Esophagus squamous epithelium (tissue), 5 donors: ENCODE measurements at places on chromosomes 4 and X.

DNA sequence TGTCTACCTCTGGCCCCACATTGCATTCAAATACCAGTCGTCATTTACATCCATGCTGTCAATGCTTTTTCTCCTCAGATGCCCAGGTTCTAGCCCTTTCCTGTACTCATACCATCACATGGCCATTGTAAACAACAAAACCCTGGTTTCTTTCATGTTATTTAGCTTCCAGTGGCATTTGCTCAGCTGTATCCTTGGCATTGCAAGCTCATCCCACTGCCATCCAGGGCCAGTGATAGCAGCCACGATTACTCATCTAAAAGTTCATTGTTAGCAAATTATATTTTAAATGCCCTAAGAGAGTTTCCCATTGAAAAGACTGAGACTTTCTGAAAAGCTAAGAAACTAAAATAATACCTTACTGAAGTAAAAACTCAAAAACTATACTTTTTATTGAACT, 34.0 kb downstream of the VEGFC start:
- DNase-seq: no peak

- no peak for DNase-seq
Measured at GRCh38 chrX:75603833-75604232, 81.0 kb upstream of the ZDHHC15 start.

DNA sequence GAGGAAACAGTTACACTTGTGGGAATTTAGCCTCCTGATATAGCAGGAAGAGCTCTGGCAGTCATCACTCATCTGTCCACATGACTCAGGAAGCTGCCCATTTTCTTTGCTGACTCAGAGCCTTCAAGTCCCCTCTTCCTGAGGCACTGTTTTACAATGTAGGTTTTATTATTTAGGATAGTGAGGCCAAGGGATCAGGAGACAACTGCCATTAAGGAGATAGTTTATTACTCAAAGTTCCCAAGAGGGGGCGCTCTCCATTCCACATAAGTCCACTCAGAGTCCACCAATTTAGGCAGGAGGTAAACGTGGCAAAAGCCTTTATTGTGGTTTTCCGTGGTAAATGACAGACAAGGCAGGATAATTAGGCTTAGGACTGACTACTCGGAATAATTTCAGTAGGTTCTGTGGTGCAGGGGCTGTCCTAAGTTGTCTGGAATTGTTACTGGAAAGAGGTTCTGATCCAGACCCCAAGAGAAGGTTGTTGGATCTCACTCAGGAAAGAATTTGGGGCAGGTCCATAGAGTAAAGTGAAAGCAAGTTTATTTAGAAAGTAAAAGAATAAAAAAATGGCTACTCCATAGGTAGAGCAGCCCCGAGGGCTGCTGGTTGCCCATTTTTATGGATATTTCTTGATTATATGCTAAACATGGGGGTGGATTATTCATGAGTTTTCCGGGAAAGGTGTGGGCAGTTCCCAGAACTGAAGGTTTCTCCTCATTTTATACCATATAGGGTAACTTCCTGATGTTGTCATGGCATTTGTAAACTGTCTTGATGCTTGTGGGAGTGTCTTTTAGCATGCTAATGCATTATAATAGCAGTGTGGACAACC, 96.0 kb upstream of the RAB40AL start:
- no peak for DNase-seq

GRCh38 chr4:82398263-82398662, 24.5 kb upstream of the HNRNPD start:
- no peak for DNase-seq

GRCh38 chrX:131746491-131746968, 202.7 kb downstream of the OR13H1 start:
- DNase-seq: peak; percentile 23

DNA sequence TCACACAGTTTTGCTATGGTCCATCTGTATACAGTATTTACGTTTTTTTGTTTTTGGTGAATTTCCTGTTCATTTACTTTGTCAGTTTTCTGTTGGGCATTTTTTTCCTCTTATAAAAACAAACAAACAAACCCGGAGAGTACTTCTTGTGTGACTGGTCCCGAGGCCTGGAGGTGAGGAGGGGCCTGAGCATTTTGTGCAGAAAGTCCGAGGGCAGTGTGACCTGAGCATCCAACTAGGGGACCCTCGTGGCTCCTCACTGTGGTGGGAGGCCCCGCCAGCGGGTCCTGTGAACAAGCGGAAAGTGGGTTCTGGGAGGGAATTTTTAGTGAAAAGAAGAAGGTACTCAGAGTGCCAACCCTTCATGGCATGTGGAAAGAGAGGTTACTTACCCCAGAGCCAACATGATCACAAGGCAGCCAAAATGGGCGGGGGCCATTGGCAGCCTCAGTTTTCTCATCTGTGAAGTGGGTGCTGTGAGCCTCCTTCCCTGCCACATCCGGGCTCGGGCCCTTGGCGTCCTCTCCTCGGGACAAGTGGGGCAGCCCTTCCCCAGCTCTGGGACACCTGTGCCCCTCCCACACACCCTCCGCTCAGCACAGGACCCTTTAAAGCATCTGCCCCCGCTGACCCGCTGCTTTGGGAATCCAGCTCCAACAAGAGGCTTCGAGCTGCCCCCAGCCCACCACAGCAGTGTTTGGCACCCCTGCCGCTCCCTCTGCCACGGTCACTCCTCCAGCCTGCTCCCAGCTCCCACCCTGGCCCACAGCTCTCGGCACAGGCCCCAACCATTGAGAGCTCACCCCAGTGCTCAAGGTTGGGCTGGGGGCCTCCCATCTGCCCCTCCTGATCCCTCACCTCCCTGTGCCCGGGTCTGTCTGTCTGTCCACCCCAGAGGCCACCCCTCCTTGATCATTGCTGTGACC, 22.8 kb upstream of the GPR78 start:
- no peak for DNase-seq

DNA sequence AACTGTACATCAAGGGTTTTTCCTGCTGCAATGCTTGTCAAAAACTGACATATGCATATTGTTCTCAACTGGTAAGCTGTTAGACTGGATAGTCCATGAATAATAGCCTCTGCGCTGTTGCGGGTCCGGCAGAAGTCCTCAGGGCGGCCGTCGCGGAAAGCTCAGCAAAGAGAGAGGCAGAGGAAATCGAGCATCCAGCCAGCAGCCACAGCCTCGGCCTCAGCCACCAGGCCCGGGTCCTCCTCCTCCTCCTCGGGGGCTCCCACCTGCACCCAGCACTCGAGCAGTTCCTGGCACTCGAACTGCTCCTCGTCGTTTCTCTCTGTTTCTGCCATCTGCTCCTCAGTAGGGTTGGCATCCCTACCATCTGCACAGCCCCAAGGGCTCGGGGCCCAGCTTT, 53.7 kb downstream of the UPRT start:
- DNase-seq: no peak

- DNase-seq: no peak
Measured at GRCh38 chrX:80807606-80807991, 2.1 kb downstream of the BRWD3 start.

- DNase-seq: no peak
Measured at GRCh38 chr4:144648042-144648441, 2.1 kb downstream of the HHIP start.

- DNase-seq: no peak
Measured at GRCh38 chrX:11541510-11541909, 124.2 kb downstream of the ARHGAP6 start.

DNA sequence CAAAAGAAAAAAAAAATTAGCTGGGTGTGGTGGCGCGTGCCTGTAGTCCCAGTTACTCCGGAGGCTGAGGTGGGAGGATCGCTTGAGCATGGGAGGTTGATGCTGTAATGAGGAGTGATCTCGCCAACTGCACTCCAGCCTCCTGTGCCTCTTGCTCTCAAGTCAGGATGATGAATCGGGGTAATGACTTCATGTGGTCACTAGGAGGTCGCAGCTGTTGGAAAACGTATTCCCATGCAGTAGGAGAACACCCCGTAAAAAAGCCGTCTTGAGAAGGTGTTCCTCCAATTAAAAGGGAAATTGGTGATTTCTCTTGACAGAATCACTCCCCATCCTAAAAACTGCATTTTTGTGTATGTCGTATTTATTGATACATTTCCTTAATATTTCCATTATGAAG, 2.2 kb downstream of the CCNB3 start:
- no peak for DNase-seq

DNA sequence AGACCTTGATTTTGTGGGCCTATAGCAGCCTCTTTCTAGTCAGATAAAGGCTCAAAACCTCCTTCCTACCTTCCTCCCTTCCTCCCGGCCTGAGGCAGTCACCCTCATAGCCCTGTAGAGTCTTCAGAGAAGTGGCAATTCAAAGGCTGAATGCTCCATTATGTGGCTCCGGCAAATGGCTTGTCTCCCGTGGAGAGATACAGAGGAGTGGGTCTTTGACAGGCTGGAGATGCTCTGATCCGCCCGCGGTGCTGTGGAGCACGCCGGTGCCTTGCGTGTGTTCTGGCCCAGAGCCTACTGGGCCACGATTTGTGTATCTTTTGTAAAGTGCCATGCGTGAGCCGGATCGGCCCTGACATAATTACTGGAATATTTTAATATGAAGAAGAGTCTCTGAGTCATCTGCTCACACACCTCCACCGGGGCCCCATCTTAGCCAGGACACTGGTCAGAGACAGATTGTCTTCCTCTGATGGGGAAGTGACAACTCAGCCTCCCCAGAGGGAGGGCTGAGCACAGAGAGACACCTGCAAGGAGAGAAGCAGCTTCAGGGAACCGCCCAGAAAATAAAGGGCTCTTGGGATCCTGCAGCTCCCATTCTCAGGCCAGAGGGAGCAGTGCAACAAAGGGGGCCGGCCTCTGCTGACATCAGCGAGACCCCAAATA, 88.7 kb downstream of the DCTD start:
- DNase-seq: no peak

DNA sequence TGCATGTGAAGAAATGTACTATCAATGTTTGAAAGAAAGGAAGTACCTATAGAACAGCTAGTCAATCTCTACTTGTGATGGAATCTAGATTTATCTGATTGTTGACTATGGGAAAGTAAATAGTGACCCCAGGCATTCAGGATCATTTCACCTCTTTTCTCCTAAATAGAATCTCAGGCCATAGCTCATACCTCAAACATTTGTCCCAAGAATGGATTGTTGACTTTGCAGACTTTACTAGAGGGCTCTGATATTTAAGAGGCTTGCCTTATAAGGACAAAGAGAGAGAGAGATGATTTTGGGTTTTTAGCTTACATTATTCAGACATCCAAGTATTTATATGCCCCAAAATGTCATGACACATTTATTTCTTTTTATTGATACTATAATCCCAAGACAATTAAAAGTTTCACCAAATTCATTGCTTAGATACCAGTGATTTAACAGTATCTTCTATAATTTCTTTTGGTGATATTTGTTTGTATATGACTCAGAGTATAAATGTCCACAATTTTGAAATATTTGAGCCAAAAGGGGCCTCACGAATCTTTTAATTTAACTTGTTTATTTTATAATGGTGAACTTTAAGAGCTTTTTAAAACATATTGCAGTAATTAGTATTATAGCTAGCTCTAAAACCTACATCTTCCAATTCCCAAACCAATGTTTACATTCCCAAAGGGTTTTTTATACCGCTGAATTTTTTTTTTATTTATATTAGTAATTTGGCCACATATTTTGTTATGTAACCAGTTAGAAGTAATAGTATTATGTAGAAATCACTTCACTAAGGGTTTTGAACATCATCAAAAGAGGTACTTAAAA, 614.1 kb downstream of the PCDH7 start:
- no peak for DNase-seq

- no peak for DNase-seq
Measured at GRCh38 chr4:147840838-147841738, 109.2 kb downstream of the ARHGAP10 start.

GRCh38 chr4:147050356-147050765, 104.7 kb upstream of the TTC29 start:
- no peak for DNase-seq

- DNase-seq: no peak
Measured at GRCh38 chr4:178784491-178784890, 1342.3 kb upstream of the AGA start.

- DNase-seq: no peak
Measured at GRCh38 chr4:128289523-128290158, 2.0 kb upstream of the PGRMC2 start.

GRCh38 chrX:119181491-119181890, 53.9 kb upstream of the KIAA1210 start:
- DNase-seq: no peak

GRCh38 chrX:41507919-41508318, 60.8 kb downstream of the NYX start:
- DNase-seq: no peak

DNA sequence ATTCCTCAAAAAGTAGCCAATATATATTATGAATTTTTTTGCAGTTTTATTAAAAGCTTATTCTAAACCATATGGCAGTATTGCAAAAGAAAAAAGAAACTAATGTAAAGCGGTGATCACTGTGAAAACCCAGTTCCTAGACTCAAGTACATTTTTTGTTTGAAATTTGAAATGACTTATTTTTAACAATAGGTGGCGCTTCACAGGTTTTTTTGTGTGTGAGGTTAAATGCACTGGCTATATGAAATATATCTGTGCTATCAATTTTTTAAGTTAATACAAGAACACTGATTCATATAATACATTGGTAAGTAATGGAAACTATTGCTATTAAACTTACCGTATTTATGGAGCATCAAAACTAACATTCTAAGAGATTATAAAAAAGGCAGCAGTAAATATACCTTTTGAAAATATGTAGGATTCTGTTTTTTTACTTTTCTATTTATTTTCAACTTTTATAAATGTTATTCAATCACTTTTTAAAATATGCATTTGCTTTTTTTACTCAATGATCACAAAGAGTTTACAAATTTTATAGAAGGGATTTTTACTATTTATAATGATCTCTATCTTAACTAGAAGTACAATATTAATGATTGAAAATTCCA, 5.6 kb upstream of the SPRY1 start:
- no peak for DNase-seq

DNA sequence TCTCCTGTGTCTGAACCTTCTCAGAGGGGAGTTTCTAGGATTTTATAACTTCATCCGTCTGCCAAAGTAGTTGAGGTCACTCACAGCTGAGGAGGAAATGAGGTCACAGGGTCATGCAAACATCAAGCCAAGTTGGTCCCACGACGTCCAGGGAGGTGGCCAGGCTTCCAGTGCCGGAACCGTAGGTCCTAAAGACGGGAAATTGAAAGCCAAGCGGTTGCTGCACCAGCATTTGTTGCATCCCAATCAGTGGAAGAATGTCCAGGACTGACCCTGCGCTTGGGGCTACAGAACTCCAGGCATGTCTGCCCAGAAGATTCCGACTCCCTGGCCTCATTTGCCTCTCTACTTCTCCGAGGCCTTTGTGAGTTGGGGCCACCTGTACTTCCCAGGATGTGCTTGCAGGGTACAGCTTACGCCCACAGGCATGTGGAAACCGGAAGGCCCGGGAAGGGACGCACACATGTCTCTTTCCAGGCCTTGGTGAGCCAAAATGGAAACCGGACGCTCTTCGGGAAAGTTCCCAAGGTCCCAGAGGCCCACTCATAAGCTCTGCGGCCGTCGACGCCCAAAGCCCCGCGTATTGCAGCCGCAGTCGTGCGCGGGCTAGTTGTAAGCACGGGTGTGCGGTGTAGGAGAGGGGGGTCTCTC, 9.3 kb downstream of the PRDM8 start:
- DNase-seq: no peak

DNA sequence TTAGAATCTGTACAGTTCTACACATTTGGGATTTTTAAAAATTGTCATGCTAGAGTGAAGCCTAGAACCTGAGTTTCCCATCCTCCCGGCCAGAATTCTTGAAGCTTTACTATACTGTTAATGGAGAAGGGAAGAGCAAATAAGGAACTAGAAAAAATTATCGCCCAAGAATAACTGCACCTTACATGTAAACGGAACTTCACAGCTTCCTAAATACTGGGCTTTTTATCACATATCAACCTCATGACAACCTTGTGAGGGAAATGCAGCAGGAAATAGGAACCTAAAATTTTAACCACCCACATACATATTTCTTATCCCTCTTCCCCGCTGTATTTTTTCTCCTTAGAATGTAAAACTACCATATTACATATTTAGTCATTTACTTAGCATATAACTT, 19.3 kb downstream of the ARHGEF9 start:
- no peak for DNase-seq
